ENCODE measurements at places on chromosomes 16 and 17. TPM values are rescaled to one million over a fixed set of nuclear protein-coding genes. Genes with fewer than 3 reads are reported as not detected.
A peak's percentile ranks its signal among the peaks of the same experiment; 100 is the strongest.

DNA sequence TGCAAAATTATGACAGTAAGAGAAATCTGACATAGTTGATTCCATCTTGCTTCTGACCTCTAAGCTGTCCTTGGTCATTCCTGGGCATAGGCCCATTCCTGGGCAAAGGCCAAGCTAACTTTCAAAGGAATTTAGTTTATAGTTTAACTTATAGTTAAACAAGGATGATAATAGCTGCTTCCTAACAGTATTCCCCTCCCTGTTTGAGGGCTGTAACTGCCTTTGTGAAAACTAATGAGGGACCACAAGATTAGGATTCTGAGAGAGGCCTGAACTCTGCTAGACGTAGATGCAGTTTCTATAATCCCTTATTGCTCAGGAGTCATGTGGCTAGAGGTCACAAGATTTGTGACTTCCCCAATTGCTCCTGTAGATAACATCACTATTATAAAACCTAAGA, 80.2 kb upstream of the ASIC2 start:
- DNase-seq: no peak
- H3K4me1 ChIP-seq: no peaks in the 10 kb centered on the region
- H3K36me3 ChIP-seq: no peaks in the 10 kb centered on the region
- H3K27ac ChIP-seq: no peak overlapping the region
- no peak overlapping the region for H3K4me3 ChIP-seq

GRCh38 chr17:29674281-29674680, 51.6 kb upstream of the CORO6 start:
- H3K4me1 ChIP-seq: no peaks in the 10 kb centered on the region
- no peak overlapping the region for H3K4me3 ChIP-seq
- H3K27me3 ChIP-seq: no peaks in the 10 kb centered on the region
- H3K36me3 ChIP-seq: peaks cover 5% of the 10 kb centered on the region
- no peak overlapping the region for H3K27ac ChIP-seq

DNA sequence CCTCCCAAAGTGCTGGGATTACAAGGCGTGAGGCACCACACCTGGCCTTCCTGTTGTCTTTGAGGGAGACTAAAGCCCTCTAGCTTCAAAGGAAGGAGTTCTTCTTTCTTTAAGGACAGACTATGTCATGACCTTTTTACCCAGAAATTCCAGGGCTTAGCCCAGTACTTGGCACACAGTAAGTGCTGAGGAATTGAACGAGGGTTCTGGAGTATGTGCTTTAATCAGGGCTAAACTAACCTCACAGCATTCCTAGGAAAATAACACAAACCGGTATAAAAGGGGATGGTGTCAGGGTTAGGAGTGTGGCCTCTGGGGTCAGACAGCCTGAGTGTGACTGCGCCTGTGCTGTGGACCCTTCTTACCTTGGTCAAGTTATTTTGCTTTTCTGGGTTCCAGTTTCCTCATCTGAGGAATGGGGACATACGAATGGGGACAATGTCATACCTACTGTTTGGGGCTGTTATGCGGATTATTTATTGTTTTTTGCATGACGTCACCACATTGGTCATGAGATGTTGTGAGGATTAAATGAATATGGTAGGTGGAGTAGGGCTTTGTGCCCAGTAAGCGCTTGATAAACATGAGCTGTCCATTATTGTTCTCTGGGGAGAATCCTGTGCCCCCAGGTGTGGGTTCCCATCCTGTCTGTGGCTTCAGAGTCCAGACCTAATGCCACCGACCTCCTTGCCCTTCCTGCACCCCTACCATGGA, 21.9 kb downstream of the KSR1 start:
- H3K4me3 ChIP-seq: no peak overlapping the region
- H3K36me3 ChIP-seq: no peaks in the 10 kb centered on the region
- H3K27me3 ChIP-seq: no peaks in the 10 kb centered on the region
- DNase-seq: no peak
- no peak overlapping the region for H3K27ac ChIP-seq
- H3K4me1 ChIP-seq: peaks cover 50% of the 10 kb centered on the region

DNA sequence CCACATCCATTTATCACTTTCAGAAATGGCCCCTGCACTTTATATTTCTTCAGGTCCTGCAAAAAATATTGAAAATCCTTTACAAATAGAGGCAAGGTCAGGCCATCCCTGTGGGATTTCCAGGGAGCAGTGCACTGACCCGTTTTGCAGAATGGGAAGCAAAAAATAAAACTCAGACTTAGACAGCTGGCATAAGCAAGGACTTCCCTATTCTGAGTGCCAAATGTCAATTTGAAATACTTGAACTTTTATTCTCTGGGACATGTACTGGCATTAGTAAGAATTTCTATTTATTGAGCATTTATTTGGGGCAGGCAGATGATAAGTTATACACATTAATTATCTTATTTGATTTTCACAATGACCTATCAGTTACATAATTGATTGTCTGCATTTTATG, 32.4 kb downstream of the PRKCB start:
- H3K36me3 ChIP-seq: no peaks in the 10 kb centered on the region
- no peak for DNase-seq
- no peaks in the 10 kb centered on the region for H3K4me1 ChIP-seq
- no peak overlapping the region for H3K4me3 ChIP-seq
- no peak overlapping the region for H3K27ac ChIP-seq

DNA sequence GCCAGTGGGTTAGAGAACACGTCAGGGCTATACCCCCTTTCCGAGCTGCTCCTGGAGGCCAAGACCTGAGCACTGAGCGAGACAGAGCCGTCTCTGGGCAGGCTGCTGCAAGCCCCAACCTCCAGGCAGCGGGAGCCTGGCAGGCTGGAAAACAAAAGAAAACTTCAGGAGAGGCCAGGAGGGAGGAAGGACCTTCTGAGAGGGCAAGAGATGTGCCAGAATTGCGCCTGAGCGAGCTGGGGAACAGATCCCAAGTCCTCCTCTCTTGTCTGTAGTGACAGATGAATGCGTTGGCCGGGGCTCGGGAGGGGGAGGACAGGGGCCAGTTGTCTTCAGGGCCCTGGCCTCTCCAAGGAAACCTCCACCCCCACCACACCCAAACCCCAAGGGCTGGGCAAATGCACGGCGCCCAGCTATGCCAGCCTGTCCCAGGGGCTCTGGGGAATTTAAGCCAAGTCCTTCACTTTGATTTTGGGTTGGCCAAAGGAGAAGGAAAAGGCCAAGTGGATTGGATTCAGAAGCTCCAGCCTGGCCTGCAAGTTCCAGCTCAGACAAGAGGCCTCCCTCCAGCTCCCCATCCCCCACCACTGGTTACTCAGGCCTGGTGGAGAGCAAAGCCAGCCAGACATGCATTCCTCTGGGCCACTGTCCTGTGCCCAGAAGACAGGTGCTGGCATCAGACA, 18.1 kb downstream of the SDK2 start:
- no peak overlapping the region for H3K4me3 ChIP-seq
- peak; percentile 95 for DNase-seq
- no peaks in the 10 kb centered on the region for H3K4me1 ChIP-seq
- H3K36me3 ChIP-seq: no peaks in the 10 kb centered on the region
- H3K27me3 ChIP-seq: no peaks in the 10 kb centered on the region

The MFSD6L gene
- 18.6 TPM for total RNA-seq

DNA sequence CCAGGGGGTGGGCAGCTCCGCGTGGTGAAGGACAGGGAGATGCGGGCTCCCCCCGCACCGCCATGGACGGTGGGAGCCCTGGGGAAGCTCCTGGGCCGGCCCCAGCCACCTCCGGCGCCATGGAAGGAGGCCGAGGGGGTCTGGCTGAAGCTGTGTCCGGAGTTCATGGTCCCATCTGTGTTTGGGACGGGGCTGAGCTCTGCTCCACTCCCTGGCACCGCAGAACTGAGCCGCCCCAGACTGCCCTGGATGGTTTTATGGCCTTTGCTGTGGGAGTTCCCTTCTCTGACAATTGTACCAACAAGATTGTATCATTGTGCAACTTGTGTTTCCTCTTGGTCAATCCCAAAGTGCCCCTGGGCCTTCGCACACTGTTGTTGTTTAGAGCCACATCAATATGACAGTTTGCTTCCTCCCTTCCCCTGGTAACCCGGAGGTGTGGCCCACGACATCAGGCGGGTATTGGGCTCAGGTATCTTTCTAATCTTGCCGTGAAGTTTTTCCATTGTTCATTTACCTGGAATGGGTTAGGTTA, 942 bp downstream of the KRT23 start:
- no peak overlapping the region for H3K4me3 ChIP-seq
- DNase-seq: no peak
- no peaks in the 10 kb centered on the region for H3K4me1 ChIP-seq
- H3K27ac ChIP-seq: no peak overlapping the region
- no peaks in the 10 kb centered on the region for H3K27me3 ChIP-seq

The MYH13 gene
- not detected for total RNA-seq

The USB1 gene
- 51.7 TPM for total RNA-seq

DNA sequence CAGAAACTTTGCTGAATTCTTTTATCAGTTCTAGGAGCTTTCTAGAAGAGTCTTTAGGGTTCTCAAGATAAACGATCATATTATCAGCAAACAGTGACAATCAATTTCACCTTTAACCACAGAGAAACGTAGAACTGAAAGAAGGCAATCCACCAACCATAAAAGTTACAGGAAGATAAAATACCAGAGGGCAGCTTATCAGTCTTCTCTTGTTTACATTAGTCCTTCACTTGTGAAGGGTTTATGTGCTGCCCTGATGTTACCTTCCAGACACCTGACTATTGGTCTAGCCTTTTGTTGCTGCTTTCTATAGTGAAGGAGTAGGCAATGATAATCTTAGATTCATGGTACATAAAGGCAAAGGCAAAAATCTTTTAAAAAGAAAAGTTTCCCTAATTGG, 73.2 kb upstream of the EFCAB3 start:
- no peaks in the 10 kb centered on the region for H3K36me3 ChIP-seq
- no peak for DNase-seq
- H3K27me3 ChIP-seq: no peaks in the 10 kb centered on the region
- H3K4me3 ChIP-seq: no peak overlapping the region

DNA sequence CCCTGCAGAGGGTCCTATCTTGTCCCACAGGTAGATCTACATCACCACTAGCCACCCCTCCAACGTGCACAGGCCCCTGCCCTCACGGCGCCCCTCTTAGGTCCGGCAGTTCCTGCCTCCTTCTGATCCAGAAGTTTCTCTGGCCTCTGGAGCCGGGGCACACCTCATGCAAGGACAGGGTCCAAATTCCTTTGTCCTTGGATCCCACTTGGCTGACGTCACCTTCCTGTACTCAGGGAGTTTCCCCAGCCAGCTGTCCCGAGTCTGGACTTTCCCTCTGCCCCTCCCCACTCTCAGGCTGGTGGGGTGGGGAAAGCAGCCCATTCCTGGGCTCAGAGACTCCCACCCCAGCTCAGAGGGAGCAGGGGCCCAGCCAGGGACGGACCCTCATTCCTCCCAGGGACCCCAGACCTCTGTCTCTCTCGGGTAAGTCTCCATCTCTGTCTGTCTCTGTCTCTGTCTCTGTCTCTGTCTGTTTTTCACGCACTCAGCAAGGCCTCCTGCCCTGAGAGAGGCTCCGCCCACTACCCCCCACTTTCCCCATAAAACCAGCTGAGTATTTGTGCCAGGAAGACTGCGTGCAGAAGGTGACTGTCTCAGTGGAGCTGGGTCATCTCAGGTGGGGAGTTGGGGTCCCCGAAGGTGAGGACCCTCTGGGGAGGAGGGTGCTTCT, at the start of gene IL32:
Gene IL32 (plus strand): TSS at position 572 of the 673 bp plus-strand sequence. CDS start 172 bp downstream, outside the sequence.
- no peak within 1 kb of the TSS for H3K4me3 ChIP-seq
- H3K27ac ChIP-seq: peak within 1 kb of the TSS; percentile 76
- no peaks in the 10 kb centered on the region for H3K4me1 ChIP-seq

DNA sequence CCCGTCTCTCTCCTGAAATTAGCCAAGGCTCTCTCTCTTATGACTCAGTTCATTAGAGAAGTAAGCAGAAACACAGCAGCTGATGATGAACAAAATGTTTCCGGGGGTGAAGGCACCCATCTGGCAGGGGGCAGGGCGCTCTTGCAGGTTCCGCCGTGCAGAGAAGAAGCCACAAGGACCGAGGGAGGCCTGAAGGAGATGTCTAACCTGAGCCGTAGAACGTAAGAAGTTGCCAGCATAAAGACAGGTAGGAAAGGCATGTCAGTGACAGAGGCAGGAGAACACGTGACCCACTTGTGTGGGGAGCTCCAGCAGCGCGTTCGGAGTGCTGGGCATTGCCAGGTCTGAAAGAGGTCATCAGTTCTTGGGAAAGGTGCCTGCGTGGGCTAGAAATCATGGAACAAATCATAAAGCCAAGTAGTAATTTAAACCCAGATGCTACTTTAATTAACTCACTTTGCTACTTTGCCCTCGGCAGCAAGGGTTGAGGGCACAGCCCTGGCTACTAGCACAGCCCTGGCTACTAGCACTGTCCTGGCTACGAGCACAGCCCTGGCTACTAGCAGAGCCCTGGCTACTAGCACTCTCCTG, 198.6 kb downstream of the RPTOR start:
- peak; percentile 70 for DNase-seq
- H3K4me1 ChIP-seq: no peaks in the 10 kb centered on the region

- no peak overlapping the region for H3K27ac ChIP-seq
- DNase-seq: no peak
- H3K36me3 ChIP-seq: no peaks in the 10 kb centered on the region
- H3K4me3 ChIP-seq: no peak overlapping the region
- no peaks in the 10 kb centered on the region for H3K27me3 ChIP-seq
Measured at GRCh38 chr16:9039210-9039609, 52.2 kb upstream of the HAPSTR1 start.

DNA sequence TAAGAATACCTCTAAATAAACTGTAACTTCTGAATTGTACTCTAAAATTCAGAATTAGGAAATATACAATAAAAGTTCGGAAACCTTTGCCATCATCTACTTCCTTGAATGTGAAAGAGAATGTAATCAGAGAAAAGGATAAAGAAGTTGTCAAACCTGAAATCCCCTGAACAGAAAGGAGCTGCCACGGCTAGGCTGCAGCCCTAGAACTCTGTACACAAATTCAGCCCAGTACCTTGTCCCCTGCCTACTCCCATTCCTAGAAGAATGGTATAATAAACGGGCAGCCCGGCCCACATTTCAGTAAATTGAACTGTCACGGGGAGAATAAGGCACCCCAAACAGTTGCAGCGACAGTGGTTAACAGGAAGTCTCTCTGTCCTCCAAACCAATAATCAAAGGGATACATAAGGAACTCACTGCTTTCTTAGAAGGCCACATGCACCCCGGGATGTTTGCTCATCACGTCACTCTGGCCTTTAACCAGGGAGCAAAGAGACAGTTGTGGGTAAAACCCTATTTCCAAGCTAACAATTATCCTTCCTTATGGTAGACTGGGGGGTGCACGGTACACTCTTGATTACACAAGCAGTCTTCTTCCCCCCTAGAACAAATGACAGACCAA, 24.3 kb upstream of the RFFL start:
- peaks cover 22% of the 10 kb centered on the region for H3K4me1 ChIP-seq
- peak overlapping the region; percentile 93 for H3K27ac ChIP-seq
- no peaks in the 10 kb centered on the region for H3K27me3 ChIP-seq

Data from thyroid gland (tissue), 4 donors.